AG10803 (cell line): ENCODE measurements at places on chromosomes 13 and 19.

GRCh38 chr13:81986308-81986707, 1645.4 kb upstream of the SPRY2 start:
- no peak for DNase-seq

DNA sequence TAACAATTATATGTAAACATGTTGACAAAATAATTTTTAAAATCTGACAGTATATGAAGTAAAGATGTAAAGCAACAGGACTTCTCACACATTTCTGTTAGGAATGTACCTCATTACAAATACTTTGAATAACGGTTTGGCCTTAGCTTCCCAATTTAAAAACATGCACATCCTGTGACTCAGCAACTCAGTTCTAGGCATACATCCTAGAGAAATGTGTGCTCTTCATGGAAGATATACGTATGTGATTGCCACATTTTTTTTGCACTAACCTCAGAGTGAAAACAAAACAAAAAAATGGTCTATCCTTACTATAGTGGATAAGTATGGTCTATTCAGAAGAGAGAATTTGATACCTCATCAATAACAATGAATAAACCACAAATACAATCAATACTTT, 314.6 kb downstream of the LIG4 start:
- peak; percentile 16 for DNase-seq

GRCh38 chr19:47253970-47254369, 2.4 kb upstream of the CCDC9 start:
- DNase-seq: no peak

DNA sequence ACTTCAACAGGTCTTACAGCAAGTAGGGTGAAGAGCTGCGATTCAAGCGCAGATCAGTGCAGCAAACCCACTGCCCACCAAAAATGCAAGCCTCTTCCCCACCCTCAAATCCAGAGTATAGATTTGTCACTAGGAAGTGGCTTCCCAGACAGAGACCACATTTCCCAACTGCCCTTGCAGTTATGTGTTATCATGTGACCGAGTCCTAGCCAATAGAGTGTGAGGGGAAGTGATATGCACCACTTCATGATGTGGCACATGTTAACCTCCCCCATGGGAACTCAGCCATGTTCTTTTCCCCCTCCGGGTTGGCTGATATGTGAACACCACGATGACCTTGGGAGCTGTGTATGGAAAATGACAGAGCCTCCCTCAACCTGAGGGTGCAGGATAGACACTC, 50.8 kb downstream of the MBD3L2B start:
- DNase-seq: no peak

DNA sequence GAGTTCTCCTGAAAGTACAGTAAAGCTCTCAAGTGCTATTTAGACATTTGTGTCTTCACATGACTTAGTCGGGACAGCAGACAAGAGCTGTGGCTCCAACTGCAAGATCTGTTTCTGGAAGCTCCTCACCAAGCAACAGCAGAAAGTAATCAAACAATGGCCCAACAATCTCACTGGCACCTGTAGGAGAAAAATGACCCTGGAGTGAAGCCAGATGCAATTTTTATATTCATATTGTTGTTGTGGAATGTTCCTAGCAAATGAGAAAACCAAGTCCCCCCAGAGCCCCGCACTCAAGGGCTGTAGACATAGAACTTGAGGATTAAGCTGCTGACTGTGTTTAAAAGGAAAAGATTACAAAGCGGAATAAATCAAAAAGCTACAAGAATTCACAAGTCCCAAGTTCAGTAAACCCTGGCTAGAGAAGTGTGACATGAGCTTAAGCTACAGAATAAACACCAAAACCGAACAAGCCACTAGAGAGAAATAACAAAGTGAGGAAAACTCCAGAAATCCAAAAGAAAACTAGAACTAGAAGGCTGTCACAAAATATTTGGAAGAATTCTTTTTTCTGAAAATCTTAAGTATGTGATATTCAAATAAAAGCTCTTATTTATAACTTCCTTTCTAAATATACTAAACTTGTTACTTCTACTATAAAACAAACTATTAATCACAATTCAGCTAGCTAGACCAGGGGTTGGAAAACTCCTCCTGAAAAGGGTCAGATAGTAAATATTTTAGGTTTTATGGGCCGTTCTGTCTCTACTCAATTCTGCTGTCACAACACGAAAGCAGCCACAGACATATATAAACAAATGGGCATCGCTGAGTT, 454.5 kb downstream of the SUCLA2 start:
- DNase-seq: no peak

GRCh38 chr13:76837801-76838200, 48.4 kb downstream of the KCTD12 start:
- no peak for DNase-seq

DNA sequence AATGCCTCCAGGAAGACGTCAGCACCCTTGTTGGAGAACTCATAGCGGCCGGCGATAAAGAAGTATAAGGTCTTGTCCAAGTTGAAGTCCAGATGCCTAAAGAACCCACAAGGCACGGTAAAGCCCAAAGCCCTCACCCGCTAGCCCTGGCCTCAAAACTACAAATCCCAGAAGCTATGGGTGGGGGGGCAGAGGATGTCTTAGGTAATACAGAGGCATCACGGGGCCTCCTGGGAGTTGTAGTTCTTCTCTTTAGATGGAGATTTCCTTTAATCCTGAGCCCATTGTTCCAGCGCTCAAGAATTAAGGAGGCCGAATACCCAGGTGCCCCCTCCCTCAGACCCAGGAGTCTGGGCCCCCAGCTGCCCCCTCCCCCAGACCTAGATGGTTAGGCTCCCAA, 10.8 kb downstream of the GYS1 start:
- no peak for DNase-seq

DNA sequence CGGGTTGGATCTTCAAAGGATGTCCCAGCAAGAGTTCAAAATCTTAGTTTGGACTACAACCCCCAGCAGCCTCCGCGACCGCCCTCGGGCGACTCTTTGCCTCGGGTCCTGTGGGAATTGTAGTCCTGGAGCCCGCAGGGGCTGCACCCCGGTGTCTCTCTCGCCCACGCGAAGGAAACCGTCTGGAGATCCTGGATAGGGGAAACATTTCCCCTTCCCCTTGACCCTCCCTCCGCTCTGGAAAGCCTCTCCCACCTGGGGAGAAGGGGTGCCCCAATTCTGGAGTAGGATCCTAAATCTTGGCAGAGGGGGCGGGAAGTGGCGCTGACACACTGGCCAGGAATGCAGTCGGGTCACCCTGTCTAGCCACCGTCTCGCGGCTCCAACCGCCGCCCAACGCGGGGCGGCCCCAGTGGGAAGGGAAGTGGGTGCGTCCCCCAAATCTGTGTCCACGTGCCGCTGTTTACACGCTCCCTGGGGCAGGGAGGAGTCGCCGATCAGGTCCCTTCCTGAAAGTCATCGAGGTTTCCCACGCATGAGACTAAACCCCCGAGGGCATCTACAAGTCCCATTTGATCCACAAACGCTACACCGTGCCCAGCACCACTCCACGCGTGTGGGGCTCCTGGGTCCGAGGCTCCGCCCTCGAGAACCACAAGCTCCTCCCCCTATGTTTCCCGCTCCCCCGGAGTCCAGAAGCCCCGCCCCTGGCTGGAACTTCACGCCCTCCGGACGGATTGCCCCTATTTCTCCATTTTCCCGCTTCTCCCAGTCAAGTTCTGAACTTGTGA, 761 bp upstream of the PPP1R13L start:
- DNase-seq: peak; percentile 87

DNA sequence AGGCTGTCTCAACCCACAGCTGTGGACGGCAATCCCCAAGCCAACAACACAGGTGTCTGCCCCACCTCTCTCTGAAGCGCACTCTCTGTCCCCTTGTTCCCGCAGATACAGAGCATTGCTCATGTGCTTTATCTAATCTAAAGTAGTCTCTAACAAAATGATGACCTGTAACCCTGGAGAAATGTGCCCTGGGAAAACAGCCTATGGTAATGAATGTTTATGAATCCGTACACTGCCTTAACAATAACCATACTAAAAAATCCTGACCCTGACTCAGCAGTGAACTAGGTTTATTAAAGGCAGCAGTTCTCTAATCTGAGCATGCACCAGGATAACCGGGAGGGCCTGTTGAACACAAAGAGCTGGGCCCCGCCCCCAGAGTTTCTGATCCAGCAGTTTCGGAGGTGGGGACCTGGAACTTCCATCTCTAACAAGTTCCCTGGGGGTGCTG, 50.7 kb upstream of the SLC15A1 start:
- DNase-seq: no peak

- DNase-seq: no peak
Measured at GRCh38 chr13:111215081-111216047, 100.3 kb downstream of the ARHGEF7 start.

- DNase-seq: no peak
Measured at GRCh38 chr13:79987323-79987722, 353.6 kb downstream of the SPRY2 start.

GRCh38 chr19:18940769-18941627, at the start of gene HOMER3:
Gene HOMER3, minus strand, starts transcription at chr19:18941217. Its CDS starts 2,235 bp downstream, at chr19:18938982.
- peak; percentile 53 for DNase-seq

DNA sequence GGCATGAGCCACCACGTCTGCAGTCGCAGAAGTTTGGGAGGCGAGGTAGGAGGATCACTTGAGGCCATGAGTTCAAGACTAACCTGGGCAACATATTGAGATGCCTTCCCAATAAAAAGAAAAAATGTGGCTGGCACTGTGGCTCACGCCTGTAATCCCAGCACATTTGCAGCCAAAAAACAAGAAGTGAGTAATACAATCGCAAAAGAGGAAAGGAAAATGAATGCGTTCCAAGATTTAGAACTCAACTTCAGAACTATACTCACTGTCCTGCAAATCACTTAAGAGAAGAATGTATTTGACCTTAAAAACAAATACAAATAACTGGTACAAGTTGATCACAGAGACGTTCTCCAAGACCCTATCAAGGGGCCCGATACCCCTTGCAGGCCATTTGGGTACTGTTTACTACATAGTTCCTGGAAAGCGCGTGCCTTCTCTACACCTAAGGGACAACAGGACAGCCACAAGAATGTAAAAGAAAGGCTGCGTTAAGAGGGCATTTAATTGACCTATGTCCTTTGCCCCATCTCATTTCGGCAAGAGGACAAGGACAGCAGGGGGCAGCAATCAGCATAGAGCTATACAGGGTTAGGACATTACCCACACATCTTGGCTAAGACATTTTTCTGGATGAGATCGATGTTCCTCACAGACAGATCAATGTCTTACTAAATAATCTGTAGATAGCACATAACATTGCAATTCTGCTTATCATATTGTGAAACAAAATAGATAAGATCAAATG, 41.3 kb downstream of the FLT3 start:
- peak; percentile 21 for DNase-seq

GRCh38 chr19:40614622-40615411, 13.6 kb downstream of the LTBP4 start:
- DNase-seq: peak; percentile 97

DNA sequence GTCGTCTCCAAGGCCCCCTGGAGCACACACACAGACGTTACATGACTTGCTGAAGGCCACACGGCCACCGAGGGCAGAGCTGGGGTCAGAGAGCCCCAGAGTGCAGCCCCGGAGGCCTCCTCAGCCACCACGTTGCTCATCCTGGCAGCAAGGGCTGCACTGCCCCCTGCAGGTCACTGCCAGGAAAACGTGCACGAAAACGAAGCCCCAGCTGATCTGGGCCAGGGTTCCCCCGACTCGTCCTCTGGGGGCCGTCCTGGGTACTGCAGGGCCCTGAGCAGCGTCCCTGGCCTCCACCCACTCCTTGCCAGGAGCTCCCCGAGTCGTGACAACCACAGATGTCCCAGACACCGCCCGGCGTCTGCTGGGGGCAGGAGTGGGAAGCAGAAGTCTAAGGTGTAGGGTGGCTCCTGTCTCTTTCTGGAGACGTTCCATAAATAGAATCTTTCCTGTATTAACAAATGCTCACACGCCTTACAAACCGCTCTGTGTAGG, 3.4 kb downstream of the TPGS1 start:
- peak; percentile 74 for DNase-seq

DNA sequence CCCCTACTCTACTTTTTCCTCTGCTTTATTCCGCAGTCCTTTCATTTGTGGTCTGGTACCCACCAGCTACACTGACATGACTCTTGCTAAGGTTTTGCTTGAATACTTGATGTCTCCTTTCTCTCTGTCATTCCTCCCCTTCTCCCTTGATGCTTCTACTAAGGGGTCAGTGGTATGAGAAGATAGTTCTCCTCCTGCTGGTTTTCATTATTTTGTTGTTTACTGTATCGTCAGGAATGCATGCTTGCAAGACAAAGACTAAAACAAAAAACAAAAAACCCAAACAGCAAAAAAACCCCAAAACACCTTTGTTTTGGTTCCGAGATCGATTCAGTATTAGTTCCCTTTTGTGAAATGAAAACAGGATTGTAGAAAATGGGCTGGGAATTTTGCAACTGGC, 59.5 kb downstream of the PCCA start:
- no peak for DNase-seq

GRCh38 chr13:59962343-59962742, 201.4 kb downstream of the DIAPH3 start:
- DNase-seq: no peak

DNA sequence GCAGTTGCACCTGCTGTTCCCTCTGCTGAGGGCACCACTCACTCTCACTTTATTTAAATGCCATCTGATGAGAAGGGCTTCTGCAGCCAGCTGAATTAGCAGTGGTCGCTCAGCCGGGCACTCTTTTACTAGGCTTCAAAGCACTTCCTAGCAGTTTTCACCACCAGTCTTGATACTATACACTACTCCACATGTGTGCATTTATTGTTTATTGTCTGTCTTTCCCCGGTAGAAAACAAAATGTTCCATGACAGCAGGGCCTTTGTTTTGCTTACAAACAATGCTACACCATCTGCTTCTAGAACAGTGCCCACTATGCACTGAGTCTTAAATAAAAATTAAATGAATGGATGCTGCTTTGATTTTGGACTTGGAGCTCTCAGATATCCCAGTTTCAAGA, 404.9 kb downstream of the FGF14 start:
- no peak for DNase-seq

- DNase-seq: no peak
Measured at GRCh38 chr13:99135591-99135990, 65.1 kb upstream of the UBAC2 start.

GRCh38 chr19:31334101-31334848, 15.0 kb downstream of the TSHZ3 start:
- peak; percentile 62 for DNase-seq

DNA sequence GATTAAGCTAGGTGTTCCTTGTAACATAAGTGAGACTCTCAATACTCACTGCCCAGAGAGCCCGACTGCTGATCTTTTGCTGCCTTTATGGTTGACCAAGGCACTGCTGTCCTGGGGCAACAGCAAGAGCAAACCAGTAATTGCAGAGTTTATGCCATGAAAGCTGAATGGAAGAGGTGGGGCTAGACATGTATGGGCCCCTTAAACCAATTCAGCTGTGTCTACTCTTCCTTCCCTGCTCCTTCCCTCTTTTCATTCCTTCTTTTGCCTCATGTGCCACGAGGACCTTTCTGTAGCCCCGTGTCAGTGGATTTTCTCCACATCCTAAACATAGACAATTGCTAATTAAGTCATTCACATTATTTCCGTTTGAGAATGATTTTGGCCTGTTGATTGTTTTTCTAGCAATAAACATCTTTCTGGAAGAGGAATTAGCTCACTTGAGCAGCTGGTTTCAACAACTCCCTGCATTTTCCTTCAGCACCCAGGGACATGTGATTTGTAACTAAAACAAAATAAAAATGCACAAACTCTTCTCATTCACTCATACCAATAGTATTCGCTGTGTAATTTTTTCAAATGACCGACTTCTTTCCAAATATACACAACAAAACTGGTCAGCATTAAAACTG, 40.5 kb downstream of the RAP2A start:
- DNase-seq: no peak
